ENCODE measurements at places on chromosomes 6 and 20.
A peak's percentile ranks its signal among the peaks of the same experiment; 100 is the strongest.

GRCh38 chr6:161458201-161458951 lies 184.5 kb upstream of the AGPAT4 start:
- DNase-seq = no peak

DNA sequence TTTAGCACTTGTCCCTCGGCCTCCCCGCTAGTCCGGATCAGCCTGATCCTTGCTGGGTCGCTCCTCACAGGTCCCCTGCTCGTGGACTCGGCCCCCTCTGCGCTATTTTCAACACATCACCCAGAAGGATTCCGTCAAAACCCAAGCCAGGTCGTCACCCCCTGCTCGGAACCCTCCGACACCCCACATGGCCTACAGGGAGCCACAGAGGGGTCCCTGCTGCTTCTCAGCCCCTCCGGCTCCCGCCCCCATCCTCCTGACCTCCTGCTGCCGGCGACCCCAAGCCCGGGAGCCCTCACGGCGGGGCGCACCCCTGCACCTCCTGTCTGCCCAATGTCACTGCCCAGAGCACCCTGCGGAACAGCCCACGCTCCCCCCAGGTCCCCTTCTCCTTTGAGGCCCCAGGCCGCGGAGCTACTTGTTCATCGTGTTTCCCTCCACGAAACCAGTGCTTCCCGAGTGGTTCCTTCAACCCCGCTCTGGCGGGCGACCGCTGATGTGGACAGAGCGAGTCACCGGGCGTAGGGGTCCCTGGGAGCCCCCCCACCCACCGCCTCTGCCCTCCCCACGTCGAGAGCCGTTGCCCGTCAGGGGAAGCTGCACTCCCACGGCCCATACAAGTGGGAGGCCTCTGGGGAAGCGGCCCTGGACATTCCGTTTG lies 638 bp upstream of the MYL9 start:
- no peak for DNase-seq

- no peak for DNase-seq
Observed at GRCh38 chr20:11861479-11861878, 56.2 kb upstream of the BTBD3 start.

DNA sequence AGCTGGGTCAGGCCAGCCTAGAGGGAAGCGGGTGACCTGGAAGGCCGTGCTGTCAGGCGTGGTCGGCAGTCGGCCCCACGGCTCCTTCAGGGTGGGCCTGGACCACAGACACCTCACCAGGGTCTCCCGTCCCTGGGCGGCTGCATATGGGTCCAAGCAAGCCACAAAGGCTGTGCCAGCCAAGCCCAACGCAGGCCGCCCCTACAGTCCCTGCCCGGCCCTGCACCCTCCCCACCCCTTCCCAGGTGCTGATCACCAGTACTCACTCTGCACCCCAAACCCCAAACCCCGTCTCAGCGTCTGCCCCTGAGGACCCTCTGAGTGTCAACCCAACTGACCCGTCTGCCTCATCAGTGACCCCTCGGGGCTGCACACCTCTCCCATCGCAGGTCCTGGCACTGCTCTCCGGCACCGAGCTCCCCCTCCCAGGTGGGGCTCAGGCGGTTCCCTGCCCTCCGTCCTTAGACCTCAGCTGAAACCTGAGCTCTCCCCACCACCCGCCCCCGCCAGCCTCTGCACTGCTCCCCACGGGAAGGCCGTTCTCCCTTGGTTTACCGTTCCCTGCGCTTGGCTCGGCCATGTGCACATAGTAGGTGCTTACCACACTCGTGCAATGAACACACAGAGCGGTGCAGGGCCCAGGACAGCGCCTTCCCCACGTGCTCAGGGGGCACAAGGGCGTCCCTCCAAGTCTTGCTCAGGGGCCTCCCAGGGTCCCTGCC lies 1.5 kb upstream of the PPDPF start:
- no peak for DNase-seq

DNA sequence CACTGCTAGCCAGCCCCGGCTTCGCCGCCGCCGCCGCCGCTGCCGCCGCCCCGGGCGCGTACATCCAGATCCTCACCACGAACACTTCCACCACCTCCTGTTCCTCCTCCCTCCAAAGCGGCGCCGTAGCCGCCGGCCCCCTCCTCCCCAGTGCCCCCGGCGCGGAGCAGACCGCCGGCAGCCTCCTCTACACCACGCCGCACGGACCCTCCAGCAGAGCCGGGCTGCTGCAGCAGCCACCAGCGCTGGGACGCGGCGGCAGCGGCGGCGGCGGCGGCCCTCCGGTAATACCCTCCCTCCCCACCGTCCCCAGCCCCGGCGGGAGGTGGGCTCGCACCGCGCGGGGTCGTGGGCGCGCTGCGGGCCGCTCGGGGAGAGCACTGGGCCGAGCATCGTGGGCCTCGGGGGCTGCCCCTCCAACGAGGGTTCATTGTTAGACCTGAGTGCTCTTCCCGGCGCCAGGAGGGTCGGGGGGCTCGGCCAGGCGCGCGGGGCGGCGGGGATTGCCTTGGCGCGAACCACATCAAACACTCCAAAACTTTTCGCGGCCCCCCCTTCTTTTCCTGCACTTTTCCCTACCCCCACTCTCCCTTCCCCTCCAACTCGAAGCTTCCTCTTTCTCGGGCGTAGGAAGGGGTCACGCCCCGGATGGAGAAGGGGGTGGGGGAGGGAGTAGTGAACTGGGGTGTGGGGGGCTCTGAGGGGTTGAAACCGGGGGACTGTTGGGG lies 827 bp downstream of the E2F3 start:
- DNase-seq = peak; percentile 16

DNA sequence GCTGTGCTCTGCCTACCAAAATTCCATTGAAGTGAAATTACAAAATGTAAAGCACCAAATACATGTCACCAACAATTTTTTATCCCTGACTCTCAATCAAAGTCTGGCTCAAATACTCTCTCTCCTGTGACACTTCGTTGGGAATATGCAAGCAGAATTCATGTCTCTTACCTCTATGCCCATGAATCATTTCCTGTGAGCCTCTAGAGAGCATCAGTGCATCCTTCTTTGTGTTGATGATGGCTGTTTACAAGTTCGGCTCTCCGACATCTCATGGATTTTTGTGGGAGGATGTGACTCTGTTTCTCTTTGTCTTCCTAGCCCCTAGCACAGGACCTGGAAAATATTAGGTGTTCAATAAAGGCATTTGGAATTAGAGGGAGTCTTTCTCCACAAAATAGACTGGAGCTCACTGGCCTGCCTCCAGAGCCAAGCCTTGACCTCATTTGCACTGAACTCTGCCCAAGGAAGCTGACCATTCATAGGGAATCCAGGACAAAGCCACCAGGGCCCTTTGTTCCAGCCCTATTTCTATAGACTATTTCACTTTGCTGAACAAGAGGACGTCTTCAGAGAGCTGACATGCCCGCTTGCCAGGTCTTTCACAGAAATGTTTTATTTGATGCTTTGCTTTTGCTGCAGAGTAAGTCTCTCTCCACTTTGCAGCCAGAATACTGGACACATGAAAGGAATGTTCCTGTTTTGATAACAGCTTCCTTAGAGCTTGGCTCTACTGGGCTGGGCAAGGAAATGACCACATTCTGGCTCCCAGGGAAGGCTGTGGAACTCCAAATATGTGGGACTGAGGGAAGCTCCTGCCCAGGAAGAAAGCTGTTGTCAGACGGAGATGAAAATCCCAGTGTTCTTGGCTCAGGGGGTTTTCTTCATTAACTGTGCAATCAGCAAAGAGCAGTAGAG lies 194.5 kb upstream of the CDYL start:
- no peak for DNase-seq

- DNase-seq = peak; percentile 26
Observed at GRCh38 chr6:130020907-130021629, 2.7 kb downstream of the L3MBTL3 start.

- DNase-seq = no peak
Observed at GRCh38 chr20:63162206-63162795, 53.6 kb downstream of the YTHDF1 start.

- DNase-seq = no peak
Observed at GRCh38 chr20:17972121-17972520, 3.3 kb downstream of the MGME1 start.

GRCh38 chr6:134420614-134421181 lies 102.8 kb upstream of the SGK1 start:
- no peak for DNase-seq

DNA sequence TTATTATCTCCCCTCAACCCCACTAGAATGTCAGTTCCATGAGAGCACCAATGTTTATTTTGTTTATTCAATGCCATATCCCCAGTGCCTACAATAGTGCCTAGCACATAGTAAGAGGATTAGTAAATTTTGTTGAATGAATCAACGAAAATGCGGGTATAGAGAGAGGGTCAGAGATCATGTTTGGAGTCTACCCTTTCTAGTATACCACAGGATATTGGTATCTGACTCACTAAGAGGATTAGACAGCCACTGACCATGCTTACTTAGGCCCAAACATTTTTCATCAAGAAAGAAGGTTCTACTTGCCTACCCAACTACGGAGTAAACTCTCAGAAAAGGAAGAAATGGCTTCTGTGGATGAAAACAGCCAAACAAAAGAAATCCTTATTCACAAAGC lies 356.8 kb downstream of the BTBD9 start:
- no peak for DNase-seq

DNA sequence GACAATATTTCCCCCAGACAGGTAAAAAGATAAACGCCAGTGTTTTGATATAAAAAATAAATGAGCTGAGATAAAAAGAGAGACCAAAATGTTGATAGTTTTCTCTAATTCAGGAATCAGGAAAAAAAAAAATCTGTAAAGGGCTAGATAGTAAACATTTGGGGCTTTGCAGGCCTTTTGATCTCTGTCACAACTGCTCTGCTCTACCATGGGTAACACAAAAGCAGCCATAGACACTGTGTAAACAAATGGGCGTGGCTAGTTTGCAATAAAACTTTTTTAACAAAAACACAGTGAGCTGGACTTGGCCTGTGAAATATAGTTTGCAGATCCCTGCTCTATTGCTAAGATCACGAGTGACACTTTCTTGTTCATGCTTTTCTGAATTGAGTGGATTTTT lies 219.1 kb upstream of the STXBP5 start:
- no peak for DNase-seq

DNA sequence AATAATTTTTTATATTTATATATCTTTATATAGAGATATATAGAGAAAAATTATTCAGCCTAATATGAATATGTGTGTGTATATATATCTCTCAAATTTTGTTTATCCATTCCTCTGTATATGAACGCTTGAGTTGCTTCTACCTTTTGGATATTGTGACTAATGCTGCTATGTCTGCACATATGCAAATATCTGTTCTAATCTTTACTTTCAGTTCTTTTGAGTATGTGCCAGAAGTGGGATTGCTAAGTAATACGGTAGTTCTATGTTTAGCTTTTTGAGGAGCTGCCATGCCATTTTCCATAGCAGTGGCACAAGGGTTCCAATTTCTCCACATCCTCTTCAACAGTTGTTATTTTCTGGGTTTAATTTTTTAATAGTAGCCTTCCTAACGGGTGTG lies 72.8 kb upstream of the CEP85L start:
- DNase-seq = no peak

DNA sequence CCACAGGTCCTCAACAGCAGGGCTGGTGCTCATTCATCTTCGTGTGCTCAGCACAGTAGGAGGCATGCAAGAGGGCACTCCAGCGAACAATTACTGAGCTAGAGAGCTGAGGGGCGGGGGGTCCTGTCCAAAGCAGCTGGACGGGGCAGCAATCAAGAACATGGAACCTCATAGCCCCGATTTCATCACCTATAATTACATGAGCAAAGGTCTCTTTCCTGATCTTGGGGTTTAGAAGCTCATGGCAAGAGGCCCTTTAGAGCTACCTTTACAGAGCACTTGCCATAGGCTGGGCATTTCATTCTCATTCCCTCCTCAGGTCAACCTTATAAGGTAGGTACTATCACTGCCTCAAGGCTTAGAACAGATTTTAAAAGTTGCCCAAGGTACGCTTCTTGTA lies 10.4 kb downstream of the MOCS1 start:
- DNase-seq = no peak
